Stimulated activated CD4-positive, alpha-beta T cell treated with anti-CD3 and anti-CD28 coated beads, TNF-alpha, amount 100 ng/mL, for 1 hour (primary cell): ENCODE measurements at places on chromosomes 6 and 20.

GRCh38 chr6:13063300-13063918, 264.9 kb downstream of the TBC1D7 start:
- no peak for DNase-seq

GRCh38 chr6:42125231-42125630, 17.2 kb downstream of the C6orf132 start:
- DNase-seq: no peak

DNA sequence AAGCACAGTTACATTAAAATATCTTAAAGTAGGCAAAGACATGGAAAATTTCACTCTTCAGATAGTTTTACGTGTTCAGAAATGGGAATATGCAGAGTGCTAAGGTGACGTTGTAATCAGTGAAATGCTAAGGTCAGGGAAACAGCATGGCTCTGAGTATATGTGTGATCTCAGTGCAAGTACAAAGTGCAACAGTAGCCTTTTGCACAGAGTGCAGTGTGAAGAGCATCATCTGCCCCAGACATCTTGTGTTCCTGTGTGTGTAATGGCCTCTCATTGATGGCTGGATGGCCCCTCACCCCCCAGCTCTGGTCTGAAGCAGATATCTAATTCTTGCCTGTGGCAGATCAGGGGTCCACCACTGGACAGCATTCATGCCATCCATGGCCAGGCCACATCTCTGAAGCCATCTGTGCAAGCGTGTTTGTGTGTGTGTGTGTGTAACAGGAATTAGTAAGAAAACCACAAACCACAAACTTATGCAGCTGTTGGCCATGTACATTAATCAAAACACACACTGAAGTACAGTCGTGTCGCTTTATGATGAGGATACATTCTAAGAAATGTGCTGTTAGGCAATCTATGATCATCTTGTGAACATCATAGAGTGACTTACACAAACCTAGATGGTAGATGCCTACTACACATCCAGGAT, 165.1 kb downstream of the RALGAPA2 start:
- no peak for DNase-seq

DNA sequence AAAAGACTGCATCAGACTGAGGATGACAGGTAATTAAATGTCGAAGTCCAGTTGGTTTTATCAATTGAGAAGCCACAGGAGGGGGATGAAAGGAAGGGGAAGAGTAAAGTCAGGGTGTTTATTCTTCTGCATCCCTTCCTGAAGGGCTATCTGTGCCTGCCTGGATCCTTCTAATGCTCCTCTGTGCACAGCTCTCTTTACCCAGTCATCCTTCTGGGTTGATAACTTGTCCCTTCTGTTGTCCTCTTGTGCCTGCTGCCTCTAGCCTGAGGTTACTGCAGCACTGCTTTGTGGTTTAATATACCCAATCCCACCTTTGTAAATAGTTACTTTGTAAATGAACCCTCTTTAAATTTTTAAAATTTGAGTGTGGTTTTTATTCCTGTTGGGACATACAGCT, 1127.3 kb downstream of the EPHA7 start:
- DNase-seq: no peak

- DNase-seq: no peak
These were observed 6.1 kb downstream of the MMP24 start for GRCh38 chr20:35232575-35232974.

DNA sequence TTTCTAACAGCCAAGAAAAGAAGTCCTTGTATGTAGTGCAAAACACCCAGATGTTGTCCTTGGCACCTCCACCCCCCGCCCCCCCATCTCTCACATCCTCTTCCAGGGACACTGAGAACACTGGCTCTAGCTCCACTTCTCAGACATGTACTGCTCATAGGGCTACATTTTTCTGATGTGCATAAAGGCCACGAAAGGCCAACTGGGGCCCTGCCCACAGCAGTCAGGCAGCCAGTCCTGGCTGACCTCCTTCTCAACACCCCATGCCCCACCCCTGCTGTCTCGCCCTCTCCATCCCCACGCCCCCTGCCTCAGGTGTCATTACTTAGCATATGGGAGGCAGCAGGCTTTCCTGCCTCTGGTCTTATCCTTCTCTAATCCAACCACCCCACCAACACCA, 11.3 kb downstream of the GABRR1 start:
- no peak for DNase-seq

- DNase-seq: no peak
These were observed 191.9 kb downstream of the CENPW start for GRCh38 chr6:126531840-126532239.

GRCh38 chr6:146819596-146820320, 221.0 kb downstream of the ADGB start:
- DNase-seq: no peak

GRCh38 chr6:48183178-48183577, 72.2 kb upstream of the PTCHD4 start:
- no peak for DNase-seq

DNA sequence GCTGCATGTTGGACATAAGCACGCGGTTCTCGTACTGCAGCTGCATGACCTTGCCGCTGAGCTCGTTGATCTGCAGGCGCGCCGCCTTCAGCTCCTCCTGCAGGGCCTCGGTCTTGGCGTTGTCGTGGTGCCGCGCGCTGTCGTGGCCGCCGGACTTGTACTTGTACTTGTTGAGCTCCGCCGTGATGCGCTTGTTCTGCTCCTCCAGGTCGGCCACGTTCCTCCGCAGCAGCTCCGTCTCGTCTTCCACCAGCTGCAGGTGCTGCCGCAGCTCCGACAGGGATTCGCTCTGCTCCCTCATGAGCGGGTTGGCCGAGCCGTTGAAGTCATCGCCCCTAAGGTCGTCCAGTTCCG, 16.6 kb upstream of the KIAA0408 start:
- no peak for DNase-seq

GRCh38 chr20:1468117-1468624, 1.5 kb upstream of the NSFL1C start:
- no peak for DNase-seq

- DNase-seq: no peak
These were observed 150.7 kb upstream of the LAMP5 start for GRCh38 chr20:9363673-9364072.

DNA sequence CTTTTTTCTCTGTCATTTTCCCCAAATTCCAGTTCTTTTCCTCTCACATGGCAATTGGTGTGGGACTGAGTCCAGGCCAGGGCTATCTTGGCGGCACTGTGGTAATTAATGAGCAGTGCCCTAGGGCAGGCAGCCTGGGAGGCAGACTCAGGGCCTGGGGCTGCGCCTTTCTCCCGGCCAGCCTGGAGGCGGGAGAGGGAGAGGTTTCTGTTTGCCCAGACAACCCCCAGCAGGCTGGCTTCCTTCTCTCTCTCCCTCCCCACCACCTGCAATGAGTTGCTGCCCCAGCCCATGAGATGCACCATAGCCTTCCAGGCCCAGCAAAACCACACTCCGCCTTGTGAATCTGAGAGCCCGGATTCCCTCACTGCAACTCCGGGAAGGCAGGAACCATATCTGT, 15.1 kb upstream of the CCDC167 start:
- no peak for DNase-seq
